ENCODE measurements at places on chromosomes 6 and 20. TPM values are rescaled to one million over a fixed set of nuclear protein-coding genes. Genes with fewer than 3 reads are reported as not detected.

DNA sequence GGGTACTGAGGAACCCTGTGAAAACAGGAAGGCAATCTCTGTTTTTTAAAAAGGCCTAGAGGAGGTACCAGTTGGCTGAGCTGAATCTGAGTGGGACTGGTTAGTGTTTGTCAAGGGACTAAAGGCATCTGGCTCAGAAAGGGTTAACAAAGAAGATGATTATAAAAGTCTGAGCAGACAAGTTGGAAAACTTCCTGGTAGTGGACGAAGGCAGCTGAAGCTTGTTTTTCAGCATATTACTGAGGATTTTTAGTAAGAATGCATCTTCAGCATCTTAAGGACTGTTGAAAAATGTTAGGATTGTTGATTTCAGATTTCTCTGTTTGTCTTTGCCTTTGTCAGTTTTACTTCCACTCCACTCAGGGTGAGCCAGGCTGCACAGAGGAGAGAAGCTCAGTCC is 5.1 kb downstream of the GPX5 start:
- no peak for ATAC-seq

DNA sequence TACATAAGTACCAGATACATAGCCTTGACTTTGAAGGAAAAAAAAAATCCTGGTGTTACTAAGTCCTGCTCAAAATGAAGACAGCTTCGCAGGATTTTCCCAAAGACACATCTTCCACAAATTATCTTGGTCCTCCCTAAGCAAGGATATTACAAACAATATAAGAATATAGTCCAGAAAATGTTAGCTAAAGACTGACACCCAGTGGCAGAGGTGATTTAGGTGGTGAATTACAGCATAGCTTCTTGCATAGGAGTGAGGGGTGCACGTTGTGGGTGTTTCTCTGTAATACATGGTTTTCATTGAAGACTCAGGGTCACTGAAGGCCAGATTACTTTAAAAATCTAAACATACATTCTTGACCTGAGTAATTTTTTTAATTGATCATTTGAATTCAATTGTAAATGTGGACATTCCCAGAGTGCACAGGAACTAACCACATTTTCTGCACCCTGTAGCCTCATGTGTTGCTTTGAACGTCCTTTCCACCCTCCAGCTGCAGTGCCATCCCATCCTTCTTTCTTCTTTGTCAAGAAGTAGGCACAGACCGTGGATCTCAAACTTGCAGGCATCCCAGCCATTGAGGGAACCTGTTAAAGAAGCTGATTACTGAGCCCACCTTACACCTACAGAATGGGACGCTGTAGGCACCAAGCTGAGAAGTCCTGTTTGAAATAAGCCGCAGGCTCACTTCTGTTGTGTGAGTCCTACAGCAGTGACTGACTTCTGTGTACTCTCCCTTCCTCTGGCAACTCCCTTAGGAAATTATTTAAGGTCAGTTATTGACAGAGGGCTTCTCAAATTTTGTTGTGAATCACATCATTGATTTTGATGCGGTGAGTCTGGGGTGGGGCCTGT is 102.6 kb downstream of the PERP start:
- ATAC-seq: peak; percentile 76

Gene CDH4
- total RNA-seq: 12.9 TPM

Gene SLC17A2
- not detected for total RNA-seq

Gene SLC22A1
- total RNA-seq: 2.5 TPM

Data from motor neuron (in vitro differentiated cells).